Suppressor macrophage treated with lipopolysaccharide for 1 hour (primary cell): ENCODE measurements at places on chromosomes 2 and 18.

GRCh38 chr18:64219517-64219916 is 70.6 kb upstream of the LINC00305 start:
- no peak for DNase-seq

- DNase-seq = no peak
Measured at GRCh38 chr2:39424951-39425350, 12.1 kb downstream of the MAP4K3 start.

DNA sequence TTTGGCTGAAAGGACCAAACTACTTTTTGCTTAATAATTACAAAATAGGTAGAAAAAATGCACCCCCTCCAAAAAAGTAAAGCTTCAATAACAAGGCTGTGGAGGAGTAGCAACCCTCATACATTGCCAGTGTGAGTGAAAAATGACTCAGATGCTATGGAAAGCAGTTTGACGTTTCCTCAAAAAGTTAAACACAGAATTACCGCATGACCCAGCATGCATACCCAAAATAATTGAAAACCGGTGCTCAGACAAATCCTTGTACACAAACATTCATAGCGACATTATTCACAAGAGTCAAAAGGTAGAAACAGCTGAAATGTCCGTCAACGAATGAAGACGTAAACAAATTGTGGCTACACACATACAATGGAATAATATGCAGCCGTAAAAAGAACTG is 38.8 kb upstream of the DAPL1 start:
- no peak for DNase-seq

- no peak for DNase-seq
Measured at GRCh38 chr2:6967301-6967700, 50.1 kb downstream of the RNF144A start.

GRCh38 chr2:231241755-231242507 is 43.5 kb downstream of the ARMC9 start:
- peak; percentile 67 for DNase-seq

GRCh38 chr2:176650104-176650837 is 381.0 kb downstream of the MTX2 start:
- DNase-seq = no peak

DNA sequence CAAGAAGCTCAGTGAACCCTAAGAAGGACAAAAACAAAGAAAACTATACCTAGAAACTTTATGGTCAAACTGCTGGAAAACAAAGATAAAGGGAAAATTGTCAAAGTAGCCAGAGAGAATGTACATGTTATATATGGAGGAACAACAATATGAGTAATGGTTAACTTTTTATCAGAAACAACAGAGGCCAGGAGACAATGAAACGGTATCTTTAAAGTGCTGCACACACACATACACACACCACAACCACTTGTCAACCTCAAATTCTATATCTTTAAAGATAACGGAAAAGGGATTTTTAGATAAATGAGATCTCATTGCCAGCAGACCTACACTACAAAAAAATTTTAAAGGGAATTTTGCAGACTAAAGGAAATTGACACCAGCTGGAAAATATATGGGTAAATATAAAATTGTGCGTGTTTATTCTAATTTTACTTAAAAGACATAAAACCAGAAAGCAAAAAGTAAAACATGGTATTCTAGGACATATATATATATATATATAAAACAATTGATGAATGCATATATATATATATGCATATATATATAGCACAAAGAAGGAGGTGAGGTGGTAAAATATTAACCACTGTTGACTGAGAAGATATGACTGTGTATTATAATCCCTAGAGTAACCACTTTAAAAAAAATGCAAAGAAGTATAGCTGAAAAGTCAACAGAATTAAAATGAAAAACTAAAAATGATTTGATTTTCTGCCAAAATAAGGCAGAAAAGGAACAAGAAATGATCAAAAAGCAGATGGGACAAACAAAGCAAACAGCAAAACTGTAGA is 172.0 kb downstream of the SRBD1 start:
- no peak for DNase-seq

- no peak for DNase-seq
Measured at GRCh38 chr2:227134591-227134990, 29.4 kb downstream of the COL4A4 start.

- no peak for DNase-seq
Measured at GRCh38 chr18:41706301-41706700, 248.7 kb upstream of the PIK3C3 start.

GRCh38 chr2:102717308-102718018 is 44.4 kb upstream of the TMEM182 start:
- DNase-seq = no peak

- DNase-seq = no peak
Measured at GRCh38 chr2:98573426-98573825, 34.9 kb downstream of the COA5 start.

DNA sequence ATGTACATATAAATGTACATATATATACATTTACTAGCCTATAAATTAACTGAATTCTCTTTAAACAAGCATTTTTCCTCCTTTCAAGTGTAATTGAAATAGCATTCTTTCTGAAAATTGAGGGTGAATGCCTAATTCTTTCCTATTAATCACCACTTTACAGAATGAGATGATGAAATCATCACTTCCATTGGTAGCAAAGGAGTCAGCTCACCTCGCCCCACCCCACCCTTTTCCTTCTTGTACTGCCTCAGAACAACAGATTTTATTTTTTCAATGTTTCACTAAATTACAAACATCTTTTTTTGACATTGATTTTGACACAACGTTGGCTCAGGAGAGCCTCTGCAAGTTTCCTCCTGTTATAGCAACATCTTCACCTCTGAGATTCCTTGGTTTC is 181.9 kb upstream of the CDH7 start:
- DNase-seq = no peak

DNA sequence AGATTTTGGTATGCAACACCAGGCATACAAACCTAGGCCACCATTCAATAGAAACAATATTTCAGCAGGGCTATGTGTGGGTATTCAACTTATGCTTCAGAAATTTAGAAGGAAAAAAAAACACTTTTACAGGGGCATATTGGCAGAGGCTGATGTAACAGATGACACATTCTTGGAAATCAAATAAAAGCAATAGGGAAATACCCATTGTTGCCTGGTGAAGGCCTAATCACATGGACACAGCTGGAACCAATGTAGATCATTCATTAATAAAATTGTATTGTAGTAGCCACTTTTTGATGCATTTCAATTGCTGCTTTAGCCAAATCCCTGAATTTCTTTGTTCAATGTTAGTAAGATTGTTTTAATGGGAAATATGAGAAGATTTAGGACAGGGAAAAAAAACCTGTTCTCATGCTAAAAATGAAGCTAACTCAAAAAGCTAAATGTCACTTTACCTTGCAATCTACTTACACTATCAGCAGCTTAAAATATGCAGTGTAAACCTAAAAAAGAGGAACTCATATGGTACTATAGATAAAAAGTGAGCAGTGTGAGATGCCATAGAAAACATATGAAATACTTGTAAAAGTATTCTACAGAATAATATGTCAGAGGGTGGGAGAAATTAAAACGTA is 289.4 kb downstream of the ZEB2 start:
- peak; percentile 75 for DNase-seq

GRCh38 chr2:64327510-64328414 is 126.2 kb upstream of the LGALSL start:
- DNase-seq = peak; percentile 81

DNA sequence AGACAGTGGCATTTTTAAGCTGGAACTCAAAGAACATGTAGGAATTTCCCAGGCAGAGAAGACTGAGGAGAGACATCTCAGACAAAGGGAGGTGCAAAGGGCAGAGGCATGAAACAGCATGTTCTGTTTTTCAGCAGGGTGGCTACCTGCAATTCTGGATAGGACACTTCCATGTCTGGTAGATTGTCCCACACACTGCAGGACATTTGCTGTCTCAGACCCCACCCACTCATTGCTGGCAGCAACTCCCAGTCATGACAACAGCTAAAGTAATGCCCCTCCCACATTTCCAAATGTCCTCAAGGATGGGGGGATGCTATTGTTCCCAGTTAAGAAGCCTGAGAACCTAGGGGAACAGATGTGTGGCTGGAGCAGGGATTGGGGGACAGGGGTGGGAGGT is 40.8 kb downstream of the ANKRD44 start:
- DNase-seq = peak; percentile 31

GRCh38 chr2:181348107-181348837 is 108.9 kb upstream of the ITGA4 start:
- DNase-seq = no peak

DNA sequence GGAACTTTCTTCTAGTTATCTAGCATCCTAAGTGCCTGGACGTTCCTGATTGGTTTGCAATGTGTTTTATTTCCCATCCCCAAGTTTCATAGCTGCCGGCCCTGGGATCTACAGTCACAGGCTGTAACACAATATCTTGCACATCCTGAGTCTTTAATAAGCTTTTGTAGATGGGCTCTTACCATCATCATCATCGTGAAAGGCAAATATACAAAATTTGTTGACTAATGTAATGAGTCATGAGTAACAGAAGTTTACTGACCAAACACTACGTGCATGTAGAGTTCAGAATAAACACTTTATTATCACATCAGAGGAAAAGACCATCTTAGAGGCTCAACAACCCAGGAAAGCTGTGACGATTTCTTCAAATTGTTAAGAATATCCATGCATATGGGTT is 8.1 kb upstream of the TYMS start:
- no peak for DNase-seq

DNA sequence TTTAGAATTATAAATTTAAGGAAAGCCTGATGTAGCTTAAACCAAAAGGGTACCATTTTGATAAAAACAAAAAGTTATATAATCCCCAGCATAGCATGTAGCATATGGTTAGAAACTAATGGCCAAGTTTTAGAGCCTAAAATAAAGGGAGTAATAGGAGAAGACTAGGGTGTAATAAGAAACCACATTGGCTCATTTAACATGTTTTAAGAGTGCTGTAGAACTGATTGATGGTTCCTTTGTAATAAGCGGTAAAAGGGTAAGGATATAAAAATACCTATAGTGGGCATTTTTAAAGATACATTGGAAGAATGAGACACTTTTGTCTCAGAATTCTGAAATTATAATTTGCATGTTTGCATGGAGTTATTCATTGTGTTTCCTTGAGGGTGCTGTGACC is 1.9 kb downstream of the PSMA8 start:
- no peak for DNase-seq

- no peak for DNase-seq
Measured at GRCh38 chr2:219282375-219282774, 3.2 kb downstream of the DNAJB2 start.

DNA sequence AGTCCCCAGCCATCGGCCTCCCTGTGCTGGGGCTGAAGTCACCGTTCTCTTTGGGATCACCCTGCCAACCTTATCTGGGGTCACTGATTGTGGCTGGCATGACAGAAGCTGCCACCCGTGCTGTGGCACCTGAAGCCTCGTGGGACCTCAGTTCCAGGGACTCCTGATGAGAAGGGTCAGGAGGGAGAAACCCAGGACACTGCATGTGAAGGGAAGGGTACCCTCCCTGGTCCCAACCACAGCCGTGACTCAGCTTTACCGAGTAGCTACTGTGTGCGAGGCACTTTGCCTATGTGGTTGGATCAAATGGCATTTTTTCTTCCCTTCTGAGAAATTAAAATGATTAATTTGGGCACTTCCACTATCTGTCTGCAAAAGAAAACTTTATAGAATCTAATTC is 64.4 kb downstream of the SP110 start:
- peak; percentile 51 for DNase-seq

DNA sequence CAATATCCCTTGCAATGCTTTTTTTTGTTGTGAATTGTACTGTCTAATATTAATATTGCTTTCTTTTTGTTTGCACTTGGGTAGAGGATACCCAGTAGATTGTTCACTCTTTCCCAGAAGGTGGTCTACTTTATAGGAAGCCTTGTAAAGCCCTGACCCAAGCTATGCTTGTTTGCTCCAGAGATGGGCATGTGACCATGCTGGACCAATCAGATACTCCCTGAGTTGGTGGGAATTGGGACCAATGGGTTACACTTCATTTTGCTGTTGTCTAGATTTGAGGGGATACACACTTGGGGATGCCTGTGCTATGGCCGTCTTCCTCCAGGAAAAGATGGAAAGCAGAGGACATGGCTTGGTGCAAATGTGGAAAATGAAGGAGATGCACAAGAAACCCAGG is 314.3 kb downstream of the DYSF start:
- DNase-seq = no peak

GRCh38 chr2:79100285-79100684 is 12.5 kb upstream of the REG1B start:
- DNase-seq = no peak

DNA sequence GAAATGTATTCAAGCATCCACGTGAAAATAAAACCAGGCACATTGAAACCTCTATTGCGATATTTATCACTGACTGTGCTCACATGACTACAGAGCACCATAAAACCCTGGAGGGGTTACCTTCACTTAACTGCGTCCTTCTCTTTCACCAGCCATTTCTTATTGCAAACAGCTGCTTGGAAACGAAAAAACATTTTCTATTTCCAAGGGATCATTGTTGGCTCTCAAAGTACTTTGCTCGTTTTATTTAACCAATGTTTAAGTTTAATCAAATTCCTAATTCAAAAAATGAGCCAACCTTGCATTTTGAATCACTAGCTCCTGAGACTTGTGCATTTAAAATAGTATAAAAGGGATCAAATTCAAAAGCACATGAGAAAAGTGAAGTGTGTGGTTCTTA is 134.4 kb downstream of the OSR1 start:
- DNase-seq = no peak

GRCh38 chr2:218035463-218036100 is 32.8 kb upstream of the TNS1 start:
- no peak for DNase-seq

DNA sequence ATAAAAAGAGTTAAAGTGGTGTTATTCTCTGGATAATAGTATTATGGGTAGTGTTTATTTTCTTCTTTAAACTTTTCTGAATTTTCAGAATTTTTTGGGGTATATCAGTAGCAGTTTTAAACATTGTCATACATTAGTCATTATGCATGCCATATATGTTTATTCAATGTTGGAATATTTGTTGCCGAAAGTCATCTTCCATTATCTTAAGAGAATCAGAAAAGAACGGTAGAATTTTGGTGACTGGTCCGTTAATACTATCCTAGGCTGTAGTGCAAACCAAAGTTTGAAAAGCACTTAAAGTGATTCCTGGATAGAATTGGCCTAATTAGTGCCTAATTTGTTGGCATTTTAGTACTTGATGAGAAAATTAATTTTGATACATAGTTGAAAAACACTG is 244.1 kb downstream of the PHLPP1 start:
- no peak for DNase-seq

GRCh38 chr2:41771710-41772109 is 276.1 kb upstream of the PKDCC start:
- no peak for DNase-seq

DNA sequence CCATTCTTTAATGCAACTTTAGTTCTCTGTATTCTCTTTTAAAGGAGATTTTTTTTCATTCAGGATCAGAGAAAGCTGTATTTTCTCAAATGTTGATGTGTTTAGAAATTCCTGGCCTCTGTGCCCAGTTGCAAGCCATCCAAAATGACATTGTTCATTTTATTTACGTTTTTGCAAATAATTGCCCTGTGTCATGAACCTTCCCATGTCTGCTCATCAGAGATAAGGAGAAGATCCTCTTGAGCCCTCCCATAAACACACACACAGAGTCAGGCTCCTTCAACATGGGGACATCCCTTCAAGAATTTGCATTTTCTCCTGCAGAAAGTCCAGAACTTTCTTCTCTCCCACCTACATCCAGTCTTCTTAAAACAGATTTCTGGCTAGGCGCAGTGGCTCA is 258.8 kb downstream of the GBX2 start:
- DNase-seq = no peak

- no peak for DNase-seq
Measured at GRCh38 chr2:118049816-118050140, 35.9 kb upstream of the CCDC93 start.

GRCh38 chr18:6023551-6023950 is 128.2 kb upstream of the TMEM200C start:
- no peak for DNase-seq
